ENCODE measurements at places on chromosomes 1 and 21.

- no peak for DNase-seq
Measured at GRCh38 chr1:27931184-27931583, 3.6 kb upstream of the SMPDL3B start.

DNA sequence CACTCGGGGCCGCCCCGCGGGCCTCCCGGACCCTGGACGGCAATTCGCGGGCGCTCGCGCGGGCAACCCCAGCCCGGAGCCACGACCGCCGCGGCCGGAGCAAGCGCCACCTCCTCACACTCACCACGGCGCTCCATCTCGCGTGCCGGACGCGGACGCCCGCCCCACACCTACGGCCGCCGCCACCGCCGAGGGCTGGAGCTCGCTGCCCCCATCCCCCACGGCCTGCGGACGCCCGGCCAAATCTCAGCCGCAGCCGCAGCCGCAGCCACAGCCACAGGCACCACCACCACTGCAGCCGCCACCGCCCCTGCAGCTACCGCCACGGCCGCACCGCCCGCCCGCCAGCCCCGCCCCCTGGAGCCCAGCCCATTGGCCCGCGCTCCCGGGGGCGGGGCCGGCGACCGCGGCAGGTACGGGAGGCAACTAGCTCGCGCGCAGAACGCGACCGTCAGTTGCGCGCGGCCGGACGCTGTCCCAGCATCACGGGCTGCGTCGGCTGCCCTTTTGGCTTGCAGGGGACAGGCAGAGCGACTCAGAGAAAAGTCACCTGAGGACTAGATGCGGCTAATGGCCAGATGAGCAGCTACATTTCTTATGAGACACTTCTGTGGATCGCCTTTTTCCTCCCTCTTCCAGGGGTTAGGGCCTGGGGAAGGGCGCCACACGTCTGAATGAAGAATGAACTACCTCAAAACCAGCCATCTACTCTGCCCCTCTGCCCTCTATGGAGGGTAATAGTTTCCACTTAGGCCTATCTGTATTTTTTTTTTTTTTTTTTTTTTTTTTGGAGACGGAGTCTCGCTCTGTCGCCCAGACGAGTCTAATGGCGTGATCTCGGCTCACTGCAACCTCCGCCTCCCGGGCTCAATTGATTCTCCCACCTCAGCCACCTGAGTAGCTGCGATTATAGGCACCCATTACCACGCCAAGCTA, at the start of gene ARHGAP29:
TSS of gene ARHGAP29 (minus strand) at position 294 of the 936 bp plus-strand sequence. CDS start 5,973 bp downstream, outside the sequence.
- DNase-seq, result peak; percentile 50

DNA sequence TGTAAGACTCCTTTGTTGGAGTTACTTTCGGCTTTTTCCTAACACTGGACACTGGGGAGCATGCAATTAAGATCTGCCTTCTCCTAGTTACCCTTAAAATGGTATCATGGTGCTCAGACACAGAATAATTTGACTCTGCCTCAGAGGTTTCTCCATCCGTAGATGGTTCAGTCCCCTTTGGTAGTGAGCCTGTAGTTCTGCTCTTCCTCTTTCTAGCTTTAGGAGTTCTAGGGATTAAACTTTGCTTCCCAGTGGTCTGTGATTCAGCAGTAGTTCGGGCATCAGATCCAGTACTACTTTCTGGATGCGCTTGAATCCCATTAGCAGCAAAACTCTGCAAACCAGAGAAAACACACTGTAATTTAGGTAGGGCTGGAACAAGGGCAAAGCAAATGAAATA, 1.5 kb downstream of the DNTTIP2 start:
- DNase-seq, result no peak

DNA sequence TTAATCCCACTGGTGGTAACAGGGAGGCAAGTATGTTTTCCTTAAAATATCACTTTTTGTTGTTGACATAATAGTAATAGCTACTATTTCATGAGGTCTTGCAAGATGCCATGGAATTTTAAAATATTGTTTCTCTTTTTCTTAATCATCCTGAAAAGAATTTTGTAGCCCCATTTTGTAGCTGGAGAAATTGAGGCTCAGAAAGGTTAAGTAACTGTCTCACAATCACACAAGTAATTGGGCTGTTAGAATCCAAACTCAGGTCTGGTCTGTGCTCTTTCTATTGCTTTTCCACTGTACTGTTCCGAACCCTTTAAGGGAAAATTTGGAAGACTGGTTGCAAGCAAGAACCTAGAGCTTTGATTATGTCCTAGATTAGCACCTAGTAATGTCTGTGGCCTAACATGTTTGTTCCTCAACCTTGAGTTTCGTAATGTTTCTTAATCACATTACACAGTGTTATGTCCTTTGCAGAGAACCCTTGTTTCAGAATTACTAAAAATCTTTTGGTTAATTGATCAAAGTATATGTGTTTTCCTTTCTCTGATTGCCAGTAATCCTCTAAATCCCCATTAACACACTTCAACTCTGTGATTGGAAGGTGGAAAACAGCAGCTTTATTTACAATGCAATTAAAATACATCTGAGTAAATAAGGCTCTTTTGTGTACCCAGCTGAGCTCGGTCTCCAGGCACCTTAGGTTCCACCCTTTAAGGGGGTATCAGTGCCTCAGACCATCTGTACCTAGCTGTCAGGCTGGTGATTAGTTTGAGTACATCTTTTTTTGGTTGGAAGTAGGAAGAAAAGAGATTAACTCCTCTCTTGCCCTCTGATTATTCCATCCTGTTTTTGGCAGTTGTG, 10.4 kb downstream of the LRRC42 start:
- no peak for DNase-seq

DNA sequence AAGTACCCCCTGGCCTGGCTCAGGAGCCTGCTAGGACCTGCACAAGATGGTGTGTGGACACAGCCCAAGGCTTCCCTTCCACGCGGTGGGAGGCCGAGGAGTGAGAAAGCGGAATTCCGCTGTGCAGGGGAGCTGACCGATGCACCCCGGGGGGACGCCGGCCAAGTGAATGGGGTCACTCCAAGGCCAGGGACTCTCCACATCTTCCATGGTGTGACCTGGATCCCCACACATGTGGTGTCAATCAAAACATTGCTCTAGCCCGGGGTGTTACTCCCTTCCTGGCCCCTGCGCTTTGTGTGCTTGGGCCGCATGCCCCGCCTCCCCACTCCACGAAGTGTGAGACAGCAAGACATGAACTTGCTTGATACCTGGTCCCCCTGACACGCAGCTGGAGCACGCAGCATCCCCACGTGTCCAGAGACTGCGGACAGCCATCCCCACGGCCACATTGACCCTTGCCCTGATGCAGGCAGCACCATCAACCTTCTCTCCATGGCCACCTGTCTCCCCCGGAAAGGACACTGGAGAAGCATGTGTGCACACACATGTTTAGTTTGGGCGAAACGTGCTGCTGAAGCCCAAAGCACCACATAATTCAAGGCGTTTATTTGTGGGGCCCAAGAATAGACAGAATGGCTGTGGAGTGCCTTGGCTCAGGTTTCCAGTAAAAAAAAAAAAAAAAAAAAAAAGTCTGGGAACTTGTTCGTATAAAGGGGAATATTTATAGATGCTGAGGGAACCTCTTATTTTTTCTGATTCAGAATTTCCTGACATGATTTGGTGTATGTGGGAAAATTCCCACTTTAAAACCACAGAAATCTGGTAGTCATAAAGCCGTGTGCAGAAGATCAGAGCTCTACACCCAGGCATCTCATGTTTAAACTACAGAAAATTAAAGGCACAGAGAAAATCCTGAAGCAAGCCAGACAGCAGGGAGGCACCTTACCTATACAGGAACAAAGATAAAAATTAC, 171.7 kb downstream of the HUNK start:
- no peak for DNase-seq

DNA sequence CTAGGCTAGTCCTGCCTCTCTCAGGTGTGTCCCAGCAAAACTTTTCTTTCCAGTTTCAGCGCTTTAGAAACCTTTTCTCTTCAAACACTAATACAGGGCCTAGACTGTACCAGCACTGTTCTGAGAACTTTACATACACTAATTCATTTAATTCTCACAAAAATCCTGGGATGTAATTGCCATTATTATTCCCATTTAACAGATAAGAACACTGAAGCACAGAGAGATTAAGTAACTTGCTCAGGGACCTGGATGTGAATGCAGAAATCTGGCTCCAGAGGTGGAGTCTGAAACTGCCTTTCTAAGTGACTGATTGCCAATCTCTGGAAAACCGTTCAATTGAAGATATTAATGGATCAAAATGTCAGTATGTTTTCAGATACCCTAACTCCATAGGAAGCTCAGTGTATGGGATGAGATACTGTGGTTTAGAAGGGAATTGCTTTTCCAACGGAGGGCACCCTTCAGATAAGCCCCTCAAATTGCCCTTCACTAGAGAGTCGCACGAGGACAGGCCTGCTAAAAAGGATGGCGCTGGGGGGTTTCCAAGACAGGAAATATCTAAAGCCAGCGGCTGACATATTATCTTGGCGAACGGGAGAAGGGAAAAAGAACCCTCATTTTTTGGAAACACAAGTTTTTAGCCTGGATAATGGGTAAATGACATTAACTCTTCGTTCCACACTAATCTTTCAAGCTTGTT, 698 bp upstream of the UCK2 start:
- no peak for DNase-seq

- DNase-seq, result no peak
Measured at GRCh38 chr21:42435833-42436232, 32.1 kb downstream of the UBASH3A start.

DNA sequence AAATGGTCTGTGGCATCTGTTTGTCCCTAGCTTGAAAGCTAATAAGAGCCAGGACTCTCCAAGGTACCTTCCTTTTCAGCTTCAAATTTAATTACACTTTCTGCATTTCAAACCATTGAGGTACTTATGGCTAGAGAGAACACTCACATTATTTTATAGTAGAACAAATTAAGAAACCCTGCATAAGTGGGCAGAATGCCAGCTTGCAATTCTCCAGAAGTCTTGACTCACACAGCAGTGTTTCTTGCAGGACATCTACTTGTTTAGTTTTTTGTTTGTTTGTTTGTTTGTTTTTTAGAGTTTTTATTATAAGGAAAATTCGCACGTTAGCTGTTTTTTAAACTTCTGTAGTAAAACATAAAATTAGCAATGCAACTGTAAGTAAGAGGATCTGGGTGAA, 397.2 kb downstream of the NEGR1 start:
- peak; percentile 6 for DNase-seq

DNA sequence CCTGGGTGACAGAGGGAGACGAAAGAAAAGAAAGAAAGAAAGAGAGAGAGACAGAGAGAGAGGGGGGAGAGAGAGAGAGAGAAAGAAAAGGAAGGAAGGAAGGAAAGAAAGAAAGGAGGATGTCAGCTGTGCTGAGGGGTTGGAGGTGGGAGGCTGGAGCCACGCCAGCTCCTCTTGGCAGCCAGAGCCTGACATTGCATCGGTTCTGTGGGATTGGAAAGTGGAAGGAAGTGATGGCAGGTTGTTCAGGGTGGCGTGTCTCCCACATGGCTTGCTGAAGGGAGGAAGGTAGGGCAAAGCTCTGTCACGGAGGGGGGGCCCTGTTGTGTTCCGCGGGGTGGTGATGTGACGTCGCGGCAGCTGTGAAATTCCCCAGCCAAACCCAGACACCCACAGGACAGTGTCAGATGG, 30.7 kb downstream of the EIF2D start:
- DNase-seq, result peak; percentile 65

DNA sequence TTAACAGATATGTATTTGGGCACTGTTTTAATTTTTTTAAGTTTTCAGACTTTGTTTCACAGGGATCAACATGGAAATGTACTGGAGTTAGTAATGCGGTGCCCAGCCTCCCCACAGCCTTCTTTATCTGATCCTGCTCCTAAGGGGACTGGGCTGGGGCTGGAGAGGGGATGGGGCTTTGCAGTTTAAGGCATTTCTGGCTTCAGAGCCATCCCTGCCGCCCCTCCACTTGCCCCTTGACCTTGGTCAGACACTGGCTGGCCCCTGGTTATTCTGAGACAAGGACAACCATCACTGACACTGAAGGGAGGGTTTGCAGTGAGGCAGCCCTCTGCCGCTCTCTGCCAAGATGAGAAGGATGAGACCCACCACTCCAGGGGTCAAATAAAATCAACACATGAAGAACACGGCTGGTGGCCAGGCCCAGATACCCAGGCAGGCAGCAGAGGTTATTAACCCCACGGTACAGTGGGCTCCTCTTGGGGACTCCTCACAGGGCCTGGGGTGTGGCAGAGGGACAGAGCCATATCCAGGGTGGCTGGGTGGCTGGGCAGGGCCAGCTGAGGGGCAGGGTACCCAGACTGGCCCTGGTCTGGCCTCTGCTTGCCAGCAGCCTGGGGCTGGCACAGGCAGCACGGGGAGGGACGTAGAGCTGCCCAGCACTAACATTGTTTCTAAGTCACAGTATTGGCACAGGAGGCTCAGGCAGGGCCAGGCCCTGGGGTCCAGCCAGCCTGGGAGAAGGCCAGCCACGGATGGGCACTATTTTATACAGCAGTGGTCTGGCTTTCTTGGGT, 7.2 kb upstream of the UBE2U start:
- DNase-seq, result peak; percentile 22

DNA sequence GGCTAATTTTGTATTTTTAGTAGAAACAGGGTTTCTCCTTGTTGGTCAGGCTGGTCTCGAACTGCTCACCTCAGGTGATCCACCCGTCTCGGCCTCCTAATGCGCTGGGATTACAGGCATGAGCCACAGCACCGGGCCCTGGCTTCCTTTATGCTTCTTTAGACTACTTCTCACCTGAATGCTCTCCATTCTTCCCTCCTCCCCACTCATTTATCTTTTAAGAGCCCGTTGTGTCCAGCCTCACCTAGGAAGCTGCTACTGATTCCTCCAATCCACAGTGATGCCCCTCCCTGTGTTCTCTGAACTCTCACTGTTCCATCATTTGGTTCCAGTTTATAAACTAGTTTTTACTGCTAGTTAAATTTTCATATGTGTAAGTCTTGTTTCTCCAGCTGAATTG, 44.9 kb upstream of the NR5A2 start:
- no peak for DNase-seq

DNA sequence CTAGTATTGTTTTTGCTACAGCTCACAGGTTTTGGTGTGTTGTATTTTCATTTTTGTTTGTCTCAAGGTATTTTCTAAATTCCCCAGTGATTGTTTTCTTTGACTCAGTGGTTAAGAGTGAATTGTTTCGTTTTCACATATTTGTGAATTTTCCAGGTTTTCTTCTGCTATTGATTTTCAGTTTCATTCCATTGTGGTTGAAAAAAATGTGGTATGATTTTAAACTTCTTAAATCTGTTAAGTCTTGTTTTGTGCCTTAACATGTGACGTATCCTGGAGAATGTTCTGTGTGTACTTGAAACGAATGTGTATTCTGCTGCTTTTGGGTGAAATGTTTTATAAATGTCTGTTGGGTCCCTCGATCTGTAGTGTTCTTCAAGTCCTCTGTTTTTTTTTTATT, 117.9 kb downstream of the KIF26B start:
- DNase-seq, result no peak

All from dorsolateral prefrontal cortex (tissue), 122 donors.